ENCODE measurements at places on chromosomes 2 and 18.

GRCh38 chr18:37567994-37568359 is 2.4 kb upstream of the CELF4 start:
- no peak for DNase-seq

DNA sequence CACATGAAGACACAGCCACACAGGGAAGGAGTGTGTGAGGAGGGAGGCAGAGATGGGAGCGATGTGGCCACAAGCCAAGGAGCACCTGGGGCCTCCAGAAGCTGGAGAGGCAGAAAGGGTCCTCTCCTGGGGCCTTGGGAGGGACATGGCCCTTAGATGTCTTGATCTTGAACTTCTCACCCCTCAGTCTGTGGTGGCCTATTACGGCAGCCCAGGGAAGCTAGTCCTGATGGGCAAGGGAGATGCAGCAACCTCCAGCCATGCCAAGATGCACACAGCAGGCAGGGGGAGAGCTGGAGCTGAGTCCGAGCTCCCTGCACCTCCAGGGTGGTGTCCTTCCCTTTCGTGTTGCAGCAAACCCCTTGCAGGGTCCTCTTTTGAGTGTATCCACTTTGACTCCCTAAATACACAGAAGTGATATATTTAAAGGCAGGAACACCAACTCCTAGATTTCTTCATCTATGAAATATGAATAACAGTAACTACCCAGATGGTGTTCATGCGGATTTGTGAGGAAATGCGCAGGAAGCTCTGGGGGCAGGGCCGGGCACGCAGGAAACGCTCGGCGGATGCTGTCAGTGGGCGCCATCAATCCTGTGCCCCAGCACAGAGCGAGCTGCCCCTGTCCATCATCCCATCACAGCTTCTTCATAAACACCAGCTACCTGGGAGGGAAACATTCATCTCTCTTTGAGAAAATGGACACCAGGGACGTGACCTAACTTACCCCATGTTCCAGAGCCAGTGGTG is 230.4 kb upstream of the MYT1L start:
- DNase-seq, result no peak

- DNase-seq, result no peak
Measured at GRCh38 chr18:6270771-6271216, 143.9 kb downstream of the L3MBTL4 start.

- no peak for DNase-seq
Measured at GRCh38 chr2:37148325-37148724, 8.5 kb downstream of the EIF2AK2 start.

DNA sequence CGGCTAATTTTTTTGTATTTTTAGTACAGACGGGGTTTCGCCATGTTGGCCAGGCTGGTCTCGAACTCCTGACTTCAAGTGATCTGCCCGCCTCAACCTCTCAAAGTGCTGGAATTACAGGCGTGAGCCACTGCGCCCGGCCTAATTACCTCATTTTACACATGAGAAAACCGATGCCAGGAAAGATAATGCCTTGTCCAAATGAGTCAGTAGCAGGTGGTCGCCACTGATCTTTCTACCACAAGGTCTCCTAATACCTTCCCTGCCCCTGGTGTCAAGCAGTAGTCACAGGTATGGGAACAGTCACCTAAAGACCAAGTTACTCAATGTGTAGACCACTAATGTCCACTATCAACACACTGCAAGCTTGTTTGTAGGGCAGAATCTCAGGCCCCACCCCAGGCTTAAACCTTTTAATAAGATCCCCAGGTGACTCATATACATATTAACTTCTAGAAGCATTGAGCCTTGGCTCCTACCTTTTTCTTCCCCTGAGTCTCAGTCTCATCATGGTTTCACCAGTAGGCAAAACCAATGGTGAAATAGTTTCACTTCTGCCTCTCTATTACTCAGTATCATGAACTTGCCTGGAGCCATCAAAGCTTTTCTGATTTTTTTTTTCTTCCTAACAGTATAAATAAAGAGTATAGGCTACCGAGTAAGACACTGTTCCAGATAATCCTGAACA is 6.9 kb upstream of the EPB41L5 start:
- no peak for DNase-seq

DNA sequence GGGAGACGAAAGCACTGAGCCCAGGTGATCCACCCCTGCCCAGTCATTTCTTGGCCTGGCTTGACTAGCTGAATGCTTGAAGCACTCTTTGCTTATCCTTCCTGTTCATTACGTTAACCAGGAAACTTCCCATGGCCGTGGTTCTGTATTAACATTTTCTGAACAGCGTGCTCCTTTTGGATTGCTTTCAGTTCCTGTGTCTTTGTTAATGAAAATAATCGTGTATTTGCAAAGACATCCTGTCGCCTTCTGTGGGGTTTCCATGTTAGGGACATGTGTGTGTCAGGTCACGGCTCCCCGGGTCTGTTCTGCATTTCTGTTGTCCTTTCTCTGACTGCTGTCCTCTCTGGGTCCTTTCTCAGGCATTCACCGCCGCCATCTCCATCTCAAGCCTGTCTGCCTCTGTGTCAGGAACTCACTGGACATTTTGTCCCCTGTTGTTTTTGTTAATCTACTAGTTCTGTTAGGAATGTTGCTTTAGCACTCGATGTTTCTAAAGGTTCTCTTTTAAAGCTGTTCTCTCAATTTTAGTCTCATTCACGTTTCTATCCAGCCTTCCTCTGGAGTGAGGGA is 434.1 kb upstream of the HS6ST1 start:
- no peak for DNase-seq

Data from activated CD8-positive, alpha-beta memory T cell treated with anti-CD3 and anti-CD28 coated beads for 1 hour (primary cell).